ENCODE measurements at places on chromosomes 5 and 9.

DNA sequence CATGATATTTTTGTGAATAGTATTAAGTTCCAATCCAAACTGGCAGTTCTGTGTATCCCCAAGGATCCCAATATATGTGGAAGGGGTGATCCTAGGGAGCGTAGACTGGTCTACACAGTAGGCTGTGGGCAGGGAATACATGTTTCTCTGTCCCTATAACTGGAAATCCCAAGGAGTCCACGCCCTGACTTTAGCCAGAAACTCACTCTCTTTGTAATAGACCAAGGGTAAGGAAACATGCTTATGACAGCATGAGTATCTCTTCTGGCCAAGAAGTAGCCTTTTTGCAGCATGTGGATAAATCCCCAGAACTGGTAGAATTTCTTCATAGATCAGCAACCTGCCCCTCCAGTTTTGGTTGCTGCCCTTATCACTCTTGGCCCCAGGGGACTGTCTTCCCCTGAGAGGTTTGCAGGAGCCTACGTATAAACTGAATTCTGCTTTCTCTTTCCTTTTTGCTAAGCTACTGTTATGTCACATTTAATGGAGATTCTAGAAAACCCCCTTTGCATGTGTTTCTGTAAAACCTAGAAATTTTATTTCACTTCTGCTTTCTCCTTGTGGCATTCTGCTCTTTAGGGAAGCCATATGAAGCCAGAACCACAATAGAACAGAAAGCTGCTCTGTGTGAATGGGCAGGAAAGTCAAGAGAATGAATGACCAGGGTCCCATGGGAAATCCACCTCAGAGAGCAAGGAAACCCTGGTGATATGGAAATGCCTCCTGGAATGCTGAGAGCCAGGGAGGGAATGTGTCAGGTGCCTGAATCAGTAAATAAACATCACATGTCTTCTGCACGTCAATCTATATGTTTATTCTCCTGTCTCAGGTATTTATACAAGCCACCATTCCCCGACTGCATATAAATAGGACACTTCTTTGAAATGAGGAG is 3.5 kb downstream of the IFNA2 start:
- DNase-seq = no peak

- no peak for DNase-seq
Measured at GRCh38 chr5:124238350-124238749, 508.1 kb downstream of the ZNF608 start.

- DNase-seq = no peak
Measured at GRCh38 chr9:26171691-26172090, 493.4 kb upstream of the TUSC1 start.

- DNase-seq = no peak
Measured at GRCh38 chr5:87570366-87570765, 157.6 kb upstream of the CCNH start.

DNA sequence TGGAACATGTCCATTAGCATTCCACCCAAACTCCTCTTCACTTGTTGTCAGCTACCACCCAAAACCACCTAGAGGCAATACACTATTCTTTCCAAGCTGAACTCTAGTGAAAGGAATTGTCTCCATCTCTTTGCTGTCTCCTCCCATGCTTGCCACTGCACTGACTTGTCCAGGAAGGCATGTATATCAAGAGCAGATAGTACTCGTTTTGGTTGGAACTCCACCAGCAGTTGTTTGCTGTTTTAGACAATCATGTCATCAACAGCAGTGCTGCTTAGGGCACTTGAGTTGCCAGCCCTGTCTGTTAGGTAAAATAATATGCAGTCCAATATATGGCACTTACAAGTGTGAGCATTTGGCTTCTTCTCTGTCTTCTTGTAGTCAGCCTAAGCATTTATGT is 80.0 kb upstream of the SAP30L start:
- no peak for DNase-seq

- DNase-seq = no peak
Measured at GRCh38 chr5:72470826-72471225, 36.4 kb downstream of the ZNF366 start.

DNA sequence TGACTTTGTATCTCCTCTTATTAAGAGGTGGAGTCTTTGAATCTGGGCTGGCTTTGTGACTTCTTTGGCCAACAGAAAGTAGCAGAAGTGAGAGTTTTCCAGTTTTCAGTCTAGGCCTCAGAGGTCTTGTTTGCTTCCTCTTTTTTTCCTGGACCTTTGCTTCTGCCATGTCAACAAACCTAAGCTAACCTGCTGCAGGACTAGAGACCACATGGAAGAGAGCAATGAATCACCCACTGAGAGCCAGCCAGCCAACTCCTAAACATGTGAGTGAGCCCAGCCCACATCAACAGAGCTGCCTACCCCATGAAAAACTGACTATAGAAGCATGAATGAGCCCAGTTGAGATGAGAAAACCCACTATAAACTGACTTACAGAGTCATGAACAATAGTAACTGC is 29.9 kb downstream of the MRPL22 start:
- DNase-seq = no peak

GRCh38 chr5:142644640-142645361 is 41.1 kb downstream of the FGF1 start:
- DNase-seq = no peak

- no peak for DNase-seq
Measured at GRCh38 chr5:80370390-80370789, 37.5 kb upstream of the ZFYVE16 start.

DNA sequence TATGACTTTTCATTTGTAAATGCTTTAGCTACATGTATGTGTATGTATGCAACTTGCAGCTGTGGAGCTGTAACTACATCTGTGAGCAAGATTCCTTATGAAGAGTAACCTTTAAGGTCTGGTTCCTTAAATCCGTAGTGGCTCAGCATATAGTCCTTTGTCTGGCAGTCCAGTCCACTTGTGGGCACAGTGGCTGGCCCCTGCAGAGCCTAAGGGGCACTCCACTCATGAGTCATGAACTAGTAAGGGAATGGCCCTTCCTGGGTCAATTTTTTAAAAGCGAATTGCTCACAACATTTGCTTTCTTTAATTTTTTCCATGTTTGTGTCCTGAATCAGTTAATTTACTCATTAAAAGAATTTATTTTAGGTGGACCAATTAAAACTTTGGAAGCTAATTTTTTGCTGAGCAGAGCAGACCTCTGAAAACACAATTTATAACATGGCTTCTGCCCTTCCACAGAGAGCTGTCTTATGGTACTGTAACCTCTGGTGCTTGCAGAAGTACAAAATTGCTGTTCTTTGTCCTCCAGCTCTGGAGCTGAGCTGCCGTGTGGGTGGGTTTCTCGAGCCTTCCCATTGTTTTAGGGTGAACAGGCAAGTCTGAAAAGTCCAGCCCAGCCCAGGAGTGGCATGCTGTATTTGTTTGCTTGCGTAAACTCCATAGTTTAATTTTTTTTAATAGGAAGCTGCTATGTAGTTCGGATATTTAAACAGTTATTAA is 110.1 kb downstream of the MVB12B start:
- no peak for DNase-seq

- no peak for DNase-seq
Measured at GRCh38 chr9:113511856-113512761, 48.6 kb downstream of the RGS3 start.

DNA sequence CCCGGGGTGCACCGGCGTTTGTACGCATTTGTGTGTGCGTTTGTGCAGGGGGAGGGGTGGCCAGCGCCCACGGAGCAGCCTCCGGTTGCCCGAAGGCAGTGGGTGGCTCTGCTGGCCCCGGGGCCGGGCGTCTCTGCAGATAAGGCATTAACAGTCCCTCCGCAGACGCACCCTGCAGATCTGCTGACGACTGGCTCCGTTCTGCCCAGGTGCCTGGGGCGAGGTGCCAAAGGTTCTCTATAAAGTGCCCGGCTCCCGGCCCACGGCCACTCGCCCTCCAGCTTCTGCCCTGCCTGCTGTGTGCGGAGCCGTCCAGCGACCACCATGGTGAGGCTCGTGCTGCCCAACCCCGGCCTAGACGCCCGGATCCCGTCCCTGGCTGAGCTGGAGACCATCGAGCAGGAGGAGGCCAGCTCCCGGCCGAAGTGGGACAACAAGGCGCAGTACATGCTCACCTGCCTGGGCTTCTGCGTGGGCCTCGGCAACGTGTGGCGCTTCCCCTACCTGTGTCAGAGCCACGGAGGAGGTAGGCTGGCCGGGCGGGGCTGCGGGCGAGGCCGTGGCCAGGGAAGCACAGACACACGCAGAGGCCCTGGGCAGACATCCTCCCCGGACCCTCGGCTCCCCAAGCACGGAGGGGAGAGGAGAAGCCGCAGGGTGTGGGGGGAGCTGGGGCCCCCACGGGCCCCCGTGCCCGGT is at the start of gene SLC6A19:
TSS of gene SLC6A19 (plus strand) at position 269 of the 699 bp plus-strand sequence. CDS start at position 325, 56 bp downstream.
- no peak for DNase-seq

- DNase-seq = no peak
Measured at GRCh38 chr5:123873846-123874245, 361.9 kb downstream of the CSNK1G3 start.

DNA sequence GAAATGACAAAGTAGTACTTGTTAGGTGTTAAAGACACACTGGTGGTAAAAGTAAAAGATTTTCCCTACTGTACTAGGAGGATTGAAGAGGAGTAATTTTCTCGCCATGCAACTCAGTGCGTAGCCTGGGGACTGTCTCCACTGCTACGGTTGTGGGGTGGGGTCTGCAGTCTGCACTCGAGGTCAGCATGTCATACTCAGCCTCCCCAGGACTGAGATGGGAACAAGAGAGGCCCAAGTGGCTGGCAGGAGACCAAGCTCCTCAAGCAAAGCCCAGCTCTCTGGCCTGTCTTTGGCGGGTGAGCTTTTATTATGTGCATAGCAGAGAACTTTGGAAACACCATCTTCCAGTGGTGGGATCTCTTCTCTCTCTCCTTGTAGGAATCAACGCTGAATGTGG is 10.4 kb downstream of the NHP2 start:
- no peak for DNase-seq

DNA sequence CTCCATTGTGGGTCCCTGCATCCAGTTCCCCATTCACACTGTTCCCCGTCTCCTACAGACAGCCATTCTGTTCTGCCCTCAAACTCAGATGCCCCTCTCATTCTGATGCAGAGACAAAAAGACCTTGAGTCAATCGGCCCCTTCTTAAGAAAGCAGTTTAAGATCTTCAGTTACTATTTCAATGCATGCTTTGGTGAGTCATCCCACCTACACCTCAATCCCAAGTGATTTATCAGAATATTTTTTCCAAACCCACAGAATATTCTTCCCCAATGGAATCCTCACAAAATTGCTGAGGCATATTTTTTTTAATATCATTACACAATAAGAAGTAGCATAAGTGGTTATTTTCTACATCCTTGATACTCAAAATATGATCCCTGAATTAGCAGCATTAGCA is 92.4 kb upstream of the SLC1A1 start:
- DNase-seq = no peak

DNA sequence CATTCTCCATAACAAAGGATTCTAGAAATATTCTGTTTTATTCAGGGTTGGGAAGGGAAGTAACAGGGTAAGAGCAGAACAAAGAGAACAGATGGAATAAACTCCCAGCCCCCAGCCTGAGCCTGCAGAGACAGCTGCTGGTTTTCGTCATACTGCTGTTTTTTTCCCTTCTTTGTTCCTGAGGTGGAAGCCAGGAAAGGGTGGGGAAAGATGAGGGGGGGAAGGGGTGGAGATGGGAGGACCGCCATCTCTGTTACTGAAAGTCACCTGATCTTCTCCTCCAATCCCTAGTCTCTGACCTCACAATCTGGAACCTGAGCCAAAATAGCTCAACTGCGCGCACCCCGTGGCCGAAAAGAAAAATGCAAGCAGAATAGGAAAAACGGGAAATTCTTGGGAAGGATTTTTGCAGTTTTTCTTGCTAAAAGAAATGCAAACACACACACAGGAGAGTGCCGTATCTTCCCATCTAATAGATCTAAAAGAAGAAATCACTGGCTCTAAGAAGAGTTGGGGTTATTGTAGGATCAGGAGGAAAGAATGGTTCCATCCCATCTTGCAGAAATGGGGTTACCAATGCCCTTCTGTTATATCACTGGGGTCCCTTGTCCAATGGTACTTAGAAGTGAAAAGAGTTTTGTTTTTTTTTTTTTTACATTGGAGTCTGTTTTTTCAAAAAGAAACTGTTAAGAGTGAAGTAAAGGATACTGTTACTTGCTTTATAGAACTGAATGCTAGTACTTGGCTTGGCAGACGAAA is 57.9 kb downstream of the DIAPH1 start:
- peak; percentile 51 for DNase-seq

- DNase-seq = no peak
Measured at GRCh38 chr9:8653111-8653510, 853.5 kb upstream of the DMAC1 start.

DNA sequence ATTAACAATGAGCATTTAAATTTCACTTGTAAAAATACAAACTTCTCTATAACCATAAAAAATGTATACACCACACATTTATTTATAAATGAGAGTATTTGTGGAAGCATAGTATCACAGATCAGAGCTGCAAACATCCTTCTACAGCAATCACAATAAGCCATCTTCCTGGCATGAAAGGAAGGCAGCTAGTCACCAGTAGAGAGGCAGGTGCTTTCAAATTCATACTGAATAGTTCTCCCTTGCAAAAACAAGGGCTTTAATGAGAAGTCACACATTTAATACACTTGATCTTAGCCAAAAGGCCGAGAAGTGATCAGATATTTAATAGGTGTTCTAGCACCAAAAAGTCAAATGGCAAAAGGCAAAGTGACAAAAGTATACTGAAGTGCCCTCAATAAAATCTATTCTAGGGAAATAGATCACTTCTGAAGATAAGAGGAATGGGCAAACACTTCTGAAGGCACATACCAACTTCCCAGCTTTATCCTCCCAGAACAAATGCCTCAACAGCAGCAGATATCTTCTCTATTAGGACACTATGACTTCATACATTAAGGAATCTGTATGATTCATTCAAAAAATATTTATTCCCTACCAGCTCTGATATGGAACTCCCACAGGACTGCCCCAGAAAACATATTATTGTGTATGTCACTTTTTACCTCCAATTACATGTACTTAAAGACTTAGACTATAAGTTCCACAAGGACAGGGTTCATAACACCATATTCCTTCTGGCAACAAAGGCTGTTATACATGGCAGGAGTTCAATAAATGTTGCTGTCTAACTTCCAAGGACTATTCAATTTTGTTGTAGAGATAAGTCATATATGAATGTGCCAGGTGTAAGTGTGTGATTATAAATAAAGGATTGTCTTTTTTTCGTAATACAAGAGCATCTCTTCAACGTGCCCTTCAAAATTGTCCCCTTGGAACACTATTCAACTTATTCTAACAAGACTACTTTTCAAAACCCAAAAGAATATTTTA is 31.7 kb downstream of the MAPKAP1 start:
- no peak for DNase-seq

GRCh38 chr9:134971696-134972095 is 54.0 kb upstream of the FCN1 start:
- no peak for DNase-seq

GRCh38 chr9:15332939-15333338 is 25.9 kb upstream of the TTC39B start:
- DNase-seq = no peak

- DNase-seq = no peak
Measured at GRCh38 chr9:90616806-90617205, 25.8 kb downstream of the DIRAS2 start.

DNA sequence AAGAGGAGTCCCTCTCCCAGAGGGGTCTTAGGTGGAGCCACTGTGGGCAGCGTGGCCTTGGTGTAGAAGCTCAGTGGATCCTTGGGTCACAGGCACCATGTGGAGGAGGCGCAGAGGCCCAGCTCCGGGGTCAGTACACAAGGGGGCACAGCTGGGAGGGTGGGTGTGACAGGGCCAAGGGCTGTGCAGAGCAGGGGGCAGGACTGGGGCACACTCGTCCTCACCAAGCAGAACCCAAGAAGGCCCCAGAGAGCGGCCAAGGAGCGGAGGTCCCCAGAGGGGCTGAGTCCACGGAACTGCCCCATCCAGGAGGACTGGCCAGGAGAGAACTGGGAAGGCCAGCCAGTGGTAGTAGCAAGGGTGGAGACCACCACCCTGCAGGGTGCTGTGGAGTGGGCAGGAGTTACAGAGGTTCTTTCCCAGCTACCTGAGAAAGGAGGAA is 2.5 kb upstream of the LPCAT1 start:
- DNase-seq = no peak
